ENCODE measurements at places on chromosomes 6 and 20.

GRCh38 chr20:48198929-48199451 lies 413.7 kb upstream of the SULF2 start:
- H3K36me3 ChIP-seq: no peaks in the 10 kb centered on the region
- H3K4me3 ChIP-seq: no peak overlapping the region
- no peak overlapping the region for H3K27ac ChIP-seq
- DNase-seq: no peak

- H3K27ac ChIP-seq: no peak overlapping the region
- no peaks in the 10 kb centered on the region for H3K36me3 ChIP-seq
- H3K4me1 ChIP-seq: no peaks in the 10 kb centered on the region
- no peaks in the 10 kb centered on the region for H3K27me3 ChIP-seq
- DNase-seq: peak; percentile 83
Observed at GRCh38 chr20:44080646-44081267, 106.2 kb downstream of the JPH2 start.

GRCh38 chr6:138600726-138601125 lies 101.4 kb upstream of the NHSL1 start:
- no peaks in the 10 kb centered on the region for H3K36me3 ChIP-seq
- H3K4me3 ChIP-seq: no peak overlapping the region
- H3K27me3 ChIP-seq: no peaks in the 10 kb centered on the region
- no peak for DNase-seq
- no peak overlapping the region for H3K27ac ChIP-seq

GRCh38 chr6:105300090-105300489 lies 102.8 kb downstream of the PREP start:
- H3K27ac ChIP-seq: no peak overlapping the region
- no peak overlapping the region for H3K4me3 ChIP-seq
- H3K27me3 ChIP-seq: no peaks in the 10 kb centered on the region
- H3K4me1 ChIP-seq: no peaks in the 10 kb centered on the region
- DNase-seq: no peak

DNA sequence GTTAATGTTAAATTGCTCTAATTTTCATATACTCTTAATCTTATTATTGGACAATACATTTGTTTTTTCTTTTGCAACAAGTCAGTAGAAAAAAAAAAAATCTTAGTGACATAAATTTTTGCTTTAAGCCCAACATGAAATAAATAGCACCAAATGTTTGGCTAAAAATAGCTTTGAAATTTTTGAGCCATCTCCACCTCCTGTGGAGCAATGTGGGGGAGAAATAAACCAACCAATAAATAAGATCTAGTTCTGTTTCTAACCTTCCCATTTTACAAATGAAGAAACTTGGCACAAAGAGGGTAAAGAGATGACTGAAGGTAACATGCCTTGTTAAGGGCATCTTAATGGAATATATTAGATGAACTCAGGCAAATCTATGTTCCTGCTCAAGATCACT lies 91.4 kb downstream of the PRKN start:
- H3K36me3 ChIP-seq: no peaks in the 10 kb centered on the region
- no peak for DNase-seq
- H3K27ac ChIP-seq: no peak overlapping the region
- no peaks in the 10 kb centered on the region for H3K27me3 ChIP-seq
- no peak overlapping the region for H3K4me3 ChIP-seq
- H3K4me1 ChIP-seq: peaks cover 2% of the 10 kb centered on the region
